ENCODE measurements at places on chromosomes 13 and 19.

- no peak for DNase-seq
These were observed 43.4 kb upstream of the URAD start for GRCh38 chr13:28031896-28032288.

GRCh38 chr19:15091918-15092753 is 10.1 kb downstream of the OR1I1 start:
- no peak for DNase-seq

- DNase-seq, result no peak
These were observed 28.4 kb downstream of the AMER2 start for GRCh38 chr13:25143706-25144105.

GRCh38 chr13:28856287-28856686 is 36.1 kb downstream of the MTUS2 start:
- peak; percentile 40 for DNase-seq

DNA sequence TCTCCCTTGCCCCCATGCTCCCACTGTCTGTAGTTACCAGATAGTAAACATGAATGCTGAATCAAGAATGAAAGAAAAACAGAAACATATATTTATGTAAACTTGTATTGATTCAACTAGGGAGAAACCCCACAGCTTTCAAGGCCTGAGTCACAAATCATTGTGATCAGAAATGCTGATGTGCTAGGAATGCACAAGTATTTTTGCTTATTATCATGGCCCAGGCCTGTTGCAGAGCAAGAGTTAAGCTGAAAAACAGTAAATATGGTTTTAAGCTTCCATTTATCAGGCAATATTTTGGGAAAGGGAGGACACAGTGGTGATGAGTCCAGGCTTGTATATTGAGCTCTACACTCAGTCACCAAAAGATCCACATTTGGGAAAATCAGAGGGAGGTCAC is 669.6 kb downstream of the DIAPH3 start:
- no peak for DNase-seq

GRCh38 chr19:30227012-30227621 is 145.1 kb upstream of the ZNF536 start:
- DNase-seq, result peak; percentile 59
